Cardiac muscle cell (in vitro differentiated cells and primary cell): ENCODE measurements at places on chromosomes 3 and 15. TPM values are rescaled to one million over a fixed set of nuclear protein-coding genes. Genes with fewer than 3 reads are reported as not detected.

GRCh38 chr15:39499681-39500080 is 81.2 kb upstream of the THBS1 start:
- DNase-seq, result no peak

DNA sequence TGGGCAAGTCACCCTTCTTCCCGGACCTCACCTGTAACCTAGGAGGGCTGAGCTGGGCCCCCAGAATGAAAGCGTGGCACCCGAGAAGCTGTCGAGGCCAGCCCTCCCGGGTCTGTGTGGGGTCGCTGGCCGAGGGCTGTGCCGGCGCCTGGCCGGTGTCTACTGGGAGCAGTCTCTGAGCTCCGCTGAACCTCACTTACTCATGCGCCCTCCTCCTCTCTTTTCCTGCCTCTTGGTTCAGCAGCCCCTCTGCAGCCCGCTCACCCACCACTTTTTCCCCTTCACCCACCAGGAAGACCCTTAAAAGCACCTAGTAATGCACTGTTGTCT is 419 bp downstream of the HYKK start:
- no peak for DNase-seq

SKIC8 gene
- polyA plus RNA-seq, result 80.8 and 113 TPM in 2 replicates

DNA sequence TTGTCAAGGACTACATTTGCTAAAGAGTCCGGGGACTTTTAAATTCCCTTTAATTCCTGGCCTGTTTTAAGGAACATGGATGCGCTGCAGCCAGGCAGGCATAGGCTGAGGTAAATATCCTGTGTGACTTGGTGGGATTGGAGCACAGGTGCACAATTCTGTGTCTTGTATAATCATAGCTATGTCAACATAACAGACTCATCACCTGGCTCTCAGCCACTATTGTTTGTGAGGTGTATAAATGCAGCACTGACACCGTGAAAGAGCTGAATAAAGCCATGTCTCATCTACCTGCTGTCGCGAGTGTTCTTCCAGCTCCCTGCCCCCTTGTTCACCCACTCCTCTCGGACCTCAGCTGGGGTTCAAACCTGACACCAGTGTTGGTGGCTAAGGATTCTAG is 109.7 kb downstream of the MFSD1 start:
- DNase-seq, result no peak

GOLGA6A gene
- polyA plus RNA-seq, result 0.24 TPM in 1 of 2 replicates, not detected in the other

GRCh38 chr15:76588811-76589747 is 252.5 kb downstream of the ISL2 start:
- no peak for DNase-seq

GRCh38 chr15:90665288-90666134 is 51.6 kb upstream of the BLM start:
- DNase-seq, result peak; percentile 73

GRCh38 chr3:19769694-19770093 is 164.3 kb downstream of the EFHB start:
- DNase-seq, result no peak

DNA sequence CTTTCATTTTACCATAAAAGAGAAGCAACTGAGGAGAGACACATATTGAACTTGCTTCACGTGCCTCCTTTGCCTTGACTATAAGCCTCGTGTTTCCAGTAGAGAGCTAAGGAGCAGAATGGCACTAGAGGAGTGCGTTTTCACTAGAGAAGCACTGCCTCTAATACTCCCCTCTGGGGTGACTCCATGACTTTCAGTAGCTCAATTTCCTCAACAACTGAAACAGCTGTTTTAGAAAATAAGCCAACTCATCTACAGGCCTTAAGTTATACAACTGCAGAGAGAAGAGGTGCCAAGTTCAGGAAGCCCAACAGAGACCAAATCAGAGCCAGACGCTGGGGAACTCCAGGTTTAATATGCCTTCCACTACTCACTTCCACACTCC is 1.9 kb downstream of the UBP1 start:
- peak; percentile 12 for DNase-seq

GRCh38 chr15:101170568-101171350 is 81.1 kb downstream of the CHSY1 start:
- DNase-seq, result peak; percentile 61

DNA sequence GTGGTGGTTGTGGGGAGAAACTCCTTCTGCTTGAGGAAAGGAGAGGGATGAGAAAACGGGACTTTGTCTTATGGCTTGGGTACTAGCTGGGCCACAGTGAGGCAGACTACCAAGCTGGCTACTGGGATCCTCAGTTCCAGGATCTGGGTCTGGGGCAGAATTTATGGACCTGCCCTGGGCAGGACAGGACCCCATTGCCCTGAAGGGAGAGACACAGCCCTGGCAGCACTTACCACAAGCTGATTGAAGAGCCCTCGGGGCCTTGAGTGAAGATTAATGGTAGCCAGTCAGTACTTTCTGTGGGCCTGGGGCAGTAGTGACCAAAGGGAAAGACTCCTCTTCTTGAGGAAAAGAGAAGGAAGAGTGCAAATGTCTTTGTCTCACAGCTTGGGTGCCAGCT is 799.7 kb downstream of the SI start:
- DNase-seq, result no peak

DNA sequence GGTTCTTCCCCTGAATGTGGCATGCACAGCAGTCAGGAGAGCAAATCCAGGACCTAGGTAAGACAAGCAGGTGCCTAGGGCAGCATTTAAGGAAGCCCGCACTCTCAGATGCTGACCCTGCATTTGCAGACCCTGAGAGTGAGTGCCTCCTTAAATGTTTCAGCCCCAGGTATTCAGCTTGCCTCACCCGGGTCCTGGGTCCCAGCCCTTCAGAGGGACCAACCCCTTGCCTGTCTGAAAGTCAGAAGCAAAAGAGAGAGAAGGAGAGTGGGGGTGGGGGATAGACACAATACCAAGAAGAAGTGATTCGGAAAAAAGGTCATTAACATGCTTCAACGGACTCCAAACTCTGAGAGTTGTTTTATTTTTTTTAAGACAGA is 75.0 kb downstream of the MEGF11 start:
- DNase-seq, result no peak
